Uterus (tissue), 4 donors: ENCODE measurements at places on chromosomes 1 and 21. TPM values are rescaled to one million over a fixed set of nuclear protein-coding genes. Genes with fewer than 3 reads are reported as not detected.

Gene RNF186
- 0.29 TPM for total RNA-seq

Gene DYRK3
- 10.8 TPM for total RNA-seq

Gene HENMT1
- 11.3 TPM for total RNA-seq

Gene SLC25A44
- 26.9 TPM for total RNA-seq

Gene CFHR4
- 0.14 TPM for total RNA-seq

Gene HTR6
- not detected for total RNA-seq

Gene SLX9
- 8.6 TPM for total RNA-seq

Gene RGS13
- total RNA-seq: not detected

Gene MFAP2
- 64.6 TPM for total RNA-seq

Gene PPP1R15B
- total RNA-seq: 58.9 TPM

Gene MTARC1
- total RNA-seq: 6.8 TPM

Gene S100A14
- total RNA-seq: 6.2 TPM

Gene BGLAP
- 0.90 TPM for total RNA-seq

Gene ANGPTL1
- 150 TPM for total RNA-seq
